ENCODE measurements at places on chromosomes 7 and 10.

DNA sequence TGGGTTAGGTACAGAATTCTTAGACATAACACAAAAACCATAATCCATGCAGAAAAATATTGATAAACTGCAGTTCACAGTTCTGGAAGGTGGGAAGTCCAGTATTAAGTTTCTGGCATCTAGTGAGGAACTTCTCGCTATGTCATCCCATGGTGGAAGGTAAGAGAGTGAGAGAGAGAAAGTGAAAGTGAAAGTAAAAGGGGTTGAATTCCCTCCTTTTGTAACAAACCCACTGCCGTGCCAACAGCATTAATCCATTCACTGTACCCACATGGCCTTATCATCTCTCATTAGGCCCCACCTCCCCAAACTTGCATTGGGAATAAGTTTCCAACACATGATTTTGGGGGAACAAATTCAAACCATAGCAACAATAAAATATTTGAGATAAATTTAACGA, 17.1 kb downstream of the ZNF485 start:
- DNase-seq, result peak; percentile 67

DNA sequence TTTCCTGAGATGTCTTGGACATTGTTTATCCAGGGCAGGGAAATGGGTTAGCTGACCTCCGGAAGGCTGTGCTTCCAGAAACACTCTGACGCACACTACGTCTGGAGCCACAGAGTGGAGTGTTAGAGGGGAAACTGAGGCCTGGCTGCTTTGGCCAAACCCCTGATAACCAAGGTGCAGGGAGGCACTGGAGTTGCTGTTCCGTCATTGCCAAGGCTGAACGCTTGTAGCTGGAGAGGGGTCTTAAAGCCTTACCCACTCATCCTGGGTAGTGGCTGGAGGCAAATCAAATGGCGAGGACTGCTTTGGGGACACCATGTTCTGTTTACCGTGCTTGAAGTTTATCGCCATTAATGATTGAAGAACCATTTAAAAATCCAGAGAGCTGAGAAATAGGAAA, 604.1 kb upstream of the FOXK1 start:
- DNase-seq, result no peak

GRCh38 chr7:155346285-155346684, 48.6 kb downstream of the INSIG1 start:
- DNase-seq, result peak; percentile 2

DNA sequence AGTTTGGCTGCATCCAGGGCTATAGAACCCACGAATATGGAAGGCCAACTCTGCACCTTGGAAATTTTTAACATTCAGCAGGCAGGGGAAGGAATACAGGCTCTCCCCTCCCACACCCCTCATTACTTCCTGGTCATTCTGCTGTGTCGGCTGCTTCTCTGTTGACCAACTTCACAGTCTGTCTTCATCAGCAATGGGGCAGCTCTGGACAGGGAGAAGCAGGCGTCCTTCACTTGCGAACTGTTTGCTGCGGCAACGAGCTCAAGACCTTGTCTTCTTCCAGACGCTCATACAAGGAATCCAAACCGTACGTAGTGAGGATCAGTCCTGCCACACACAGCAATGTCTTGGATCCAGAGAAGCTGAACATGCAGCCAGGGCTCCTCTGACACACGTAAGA, 192.2 kb downstream of the DIP2C start:
- no peak for DNase-seq

Measured in NB4 (cell line).